Fibroblast of skin of scalp (primary cell): ENCODE measurements at places on chromosomes 4 and X.

GRCh38 chr4:26727844-26728243 lies 132.8 kb upstream of the STIM2 start:
- DNase-seq, result no peak

GRCh38 chr4:128823025-128823661 lies 13.6 kb downstream of the JADE1 start:
- peak; percentile 97 for DNase-seq

GRCh38 chrX:132407691-132408090 lies 81.1 kb downstream of the MBNL3 start:
- no peak for DNase-seq

DNA sequence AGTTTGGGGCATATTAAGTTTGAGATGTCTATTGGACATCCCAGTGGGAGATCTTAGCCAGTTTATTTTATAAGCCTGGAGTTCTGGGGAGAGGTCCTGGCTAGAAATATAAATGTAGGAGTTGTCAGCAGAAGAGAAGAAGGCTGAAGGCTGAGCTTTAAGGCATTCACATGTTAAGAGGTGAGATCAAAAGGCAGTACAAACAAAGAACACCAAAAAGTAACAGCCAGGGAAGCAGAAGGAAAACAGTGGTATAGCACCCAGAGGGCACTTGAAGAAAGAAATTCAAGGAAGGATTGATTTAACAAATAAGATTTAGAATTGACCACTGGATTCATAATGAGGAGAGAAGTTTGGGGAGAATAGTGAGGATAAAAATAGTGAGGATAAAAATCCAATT lies 141.2 kb upstream of the ATOH1 start:
- no peak for DNase-seq

- peak; percentile 68 for DNase-seq
These were observed 378.0 kb downstream of the AFF2 start for GRCh38 chrX:148878371-148878770.

GRCh38 chr4:153822316-153822715 lies 33.4 kb upstream of the SFRP2 start:
- no peak for DNase-seq

DNA sequence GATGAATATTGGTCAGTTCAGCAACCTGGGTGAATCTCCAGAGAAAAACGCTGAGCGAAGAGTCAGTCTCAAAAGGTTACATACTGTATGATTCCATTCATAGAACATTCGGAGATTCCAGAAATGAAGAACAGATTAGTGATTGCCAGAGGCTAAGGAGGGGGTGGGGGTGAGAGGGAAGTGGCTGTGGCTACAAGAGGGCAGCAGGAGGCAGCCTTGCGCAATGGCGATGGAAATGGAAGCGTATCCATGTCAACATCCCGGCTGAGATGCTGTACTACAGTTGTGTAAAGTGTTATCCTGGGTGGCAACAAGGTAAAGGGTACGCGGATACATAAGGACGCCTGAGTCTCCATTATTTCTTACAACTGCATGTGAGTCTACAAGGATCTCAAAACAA lies 18.0 kb downstream of the LYAR start:
- no peak for DNase-seq

DNA sequence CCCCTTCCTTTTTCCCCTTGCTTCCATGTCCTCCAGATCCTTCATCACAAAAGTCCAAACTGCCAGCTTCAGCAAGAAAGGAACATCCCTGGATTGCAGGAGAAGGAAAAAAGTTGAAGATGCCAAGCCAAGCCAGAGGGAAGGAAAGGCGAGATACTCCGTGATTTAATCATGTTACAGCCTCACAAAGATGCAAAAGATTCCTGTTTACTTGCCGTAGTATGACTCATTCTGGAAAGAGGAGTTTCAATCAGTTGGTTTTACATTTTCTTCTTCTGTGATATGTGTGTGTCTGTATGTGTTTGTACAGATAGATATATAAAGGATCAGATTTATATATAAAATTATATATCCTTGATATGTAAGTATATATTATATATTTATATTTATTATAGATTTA lies 69.3 kb downstream of the BTC start:
- no peak for DNase-seq
